KBM-7 (cell line): ENCODE measurements at places on chromosomes 1 and 21.

GRCh38 chr1:156143765-156144489 is 9.5 kb upstream of the SEMA4A start:
- DNase-seq, result no peak

- no peak for DNase-seq
These were observed 160.5 kb downstream of the LTN1 start for GRCh38 chr21:28832013-28832714.

GRCh38 chr21:42304556-42305454 is 10.4 kb downstream of the TFF3 start:
- DNase-seq, result no peak

DNA sequence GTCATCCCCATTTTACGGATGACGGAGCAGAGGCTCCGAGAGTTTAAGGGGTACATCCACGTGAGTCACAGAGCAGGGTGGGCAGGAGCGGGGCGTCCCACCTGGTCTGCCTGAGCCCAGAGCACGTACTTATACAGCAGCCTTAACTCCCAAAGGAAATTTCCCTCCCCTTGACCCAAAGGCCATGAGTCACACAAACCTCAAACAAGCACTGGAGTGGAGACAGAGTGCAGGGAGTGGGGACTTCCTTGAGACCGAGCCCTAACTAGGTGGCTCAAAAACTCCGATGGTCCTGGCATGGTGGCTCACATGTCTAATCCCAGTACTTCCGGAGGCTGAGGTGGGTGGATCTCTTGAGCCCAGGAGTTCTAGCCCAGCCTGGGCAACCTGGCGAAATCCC is 141.6 kb upstream of the KLHDC7A start:
- no peak for DNase-seq

DNA sequence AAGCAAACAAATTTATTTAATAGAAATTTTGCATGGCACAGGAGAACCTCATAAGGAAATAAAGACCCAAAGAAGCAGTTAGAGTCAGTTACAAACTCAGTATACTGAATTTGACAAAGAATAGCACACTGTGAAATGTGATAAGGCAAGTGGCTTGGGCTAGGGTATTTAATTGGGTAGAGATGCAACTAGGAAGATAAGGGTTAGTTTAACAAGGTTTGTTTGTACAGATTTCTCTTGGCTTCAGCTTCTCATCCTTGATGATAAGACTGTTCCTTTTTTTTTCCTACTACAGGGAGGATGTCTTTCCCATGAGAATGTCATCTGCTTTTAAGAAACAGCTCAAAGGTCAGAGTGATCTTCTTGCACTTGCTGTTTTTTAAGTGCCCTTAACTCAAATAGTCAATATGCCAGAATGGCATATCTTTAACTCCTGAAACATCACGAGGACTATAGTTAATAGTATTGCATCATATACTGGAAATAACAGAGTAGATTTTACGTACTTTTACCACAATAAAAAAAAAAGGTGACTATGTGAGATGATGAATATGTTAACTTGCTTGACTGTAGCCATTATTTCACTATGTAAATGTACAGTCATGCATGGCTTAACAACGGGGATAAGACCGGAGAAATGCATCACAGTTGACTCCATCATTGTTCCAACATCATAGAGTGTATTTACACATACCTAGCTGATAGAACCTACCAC is 9.2 kb upstream of the TRAF3IP3 start:
- no peak for DNase-seq

DNA sequence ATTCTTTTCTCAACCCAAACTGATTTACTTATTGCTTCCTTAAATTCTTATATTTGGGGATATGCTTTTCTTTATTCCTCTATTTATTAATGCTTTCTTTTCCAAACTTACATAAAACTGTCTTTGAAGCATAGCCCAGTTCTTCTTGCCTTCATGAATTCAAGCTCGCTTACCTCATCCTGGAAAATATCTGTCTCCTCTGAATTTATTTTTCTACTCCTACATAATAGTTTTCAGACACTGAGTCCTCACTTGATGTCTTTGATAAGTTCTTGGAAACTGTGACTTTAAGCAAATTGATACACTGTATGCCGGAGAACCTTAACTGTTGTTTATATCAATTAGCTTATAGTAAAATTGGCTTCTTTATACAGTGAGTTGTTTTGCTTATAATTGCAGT is 93.8 kb downstream of the ZFYVE9 start:
- no peak for DNase-seq

- no peak for DNase-seq
These were observed 66.7 kb upstream of the ABCD3 start for GRCh38 chr1:94351481-94351880.

DNA sequence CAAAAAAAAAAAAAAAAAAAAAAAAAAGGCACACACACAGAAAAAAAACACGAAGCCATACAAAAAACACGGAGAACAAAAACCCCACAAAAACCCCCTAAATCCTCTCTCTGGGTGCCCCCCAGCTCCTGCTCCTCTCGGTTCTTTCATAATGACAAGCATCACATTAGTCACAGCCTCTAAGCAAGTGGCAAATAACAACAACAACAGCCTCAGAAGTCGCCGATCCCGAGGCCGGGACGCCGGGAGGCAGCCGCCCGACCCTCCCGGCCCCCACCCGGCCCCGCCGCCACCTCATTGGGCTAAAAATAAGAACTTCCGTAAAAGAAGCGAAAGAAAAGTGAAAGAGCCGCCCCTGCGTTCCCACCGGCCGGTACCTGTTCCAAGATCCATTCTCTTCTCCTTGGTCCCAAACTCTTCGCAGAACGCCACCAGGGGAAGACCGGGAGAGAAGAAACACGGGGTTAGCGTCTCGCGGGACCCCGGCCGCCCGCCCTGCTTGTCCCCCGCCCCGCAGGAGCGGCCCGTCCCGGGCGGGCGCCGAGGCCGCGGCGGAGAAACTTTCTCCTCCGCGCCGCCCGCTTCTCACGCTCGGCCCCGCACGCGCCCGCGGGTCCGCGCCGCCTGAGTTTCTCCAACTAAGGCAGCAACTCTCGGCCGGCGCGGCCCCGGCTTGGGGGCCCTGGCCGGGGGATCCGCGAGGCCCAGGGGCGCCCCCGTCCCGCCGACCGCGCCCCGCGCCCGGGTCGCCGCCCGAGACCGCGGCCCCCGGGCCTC is 102.8 kb downstream of the CASZ1 start:
- DNase-seq, result peak; percentile 63

DNA sequence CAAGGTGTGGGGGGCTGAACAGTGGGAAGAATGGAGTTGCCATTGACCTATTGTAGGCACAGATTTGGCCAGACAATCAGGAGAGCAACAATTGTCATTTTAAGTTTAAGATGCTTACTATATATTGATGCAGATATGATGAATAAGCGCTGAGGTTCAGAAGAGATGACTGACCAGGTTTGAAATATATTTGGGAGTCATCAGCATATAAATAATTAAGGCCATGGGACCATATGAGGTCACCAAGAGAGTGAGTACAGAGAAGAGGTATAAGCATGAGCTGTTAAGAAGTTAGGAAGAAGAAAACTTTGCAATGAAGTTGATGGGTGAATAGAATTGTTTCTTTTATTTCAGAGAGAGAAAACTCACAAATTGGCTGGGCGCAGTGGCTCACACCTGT is 4.5 kb upstream of the GADD45A start:
- DNase-seq, result no peak

GRCh38 chr1:9439074-9439761 is 100.0 kb upstream of the SLC25A33 start:
- DNase-seq, result peak; percentile 30

DNA sequence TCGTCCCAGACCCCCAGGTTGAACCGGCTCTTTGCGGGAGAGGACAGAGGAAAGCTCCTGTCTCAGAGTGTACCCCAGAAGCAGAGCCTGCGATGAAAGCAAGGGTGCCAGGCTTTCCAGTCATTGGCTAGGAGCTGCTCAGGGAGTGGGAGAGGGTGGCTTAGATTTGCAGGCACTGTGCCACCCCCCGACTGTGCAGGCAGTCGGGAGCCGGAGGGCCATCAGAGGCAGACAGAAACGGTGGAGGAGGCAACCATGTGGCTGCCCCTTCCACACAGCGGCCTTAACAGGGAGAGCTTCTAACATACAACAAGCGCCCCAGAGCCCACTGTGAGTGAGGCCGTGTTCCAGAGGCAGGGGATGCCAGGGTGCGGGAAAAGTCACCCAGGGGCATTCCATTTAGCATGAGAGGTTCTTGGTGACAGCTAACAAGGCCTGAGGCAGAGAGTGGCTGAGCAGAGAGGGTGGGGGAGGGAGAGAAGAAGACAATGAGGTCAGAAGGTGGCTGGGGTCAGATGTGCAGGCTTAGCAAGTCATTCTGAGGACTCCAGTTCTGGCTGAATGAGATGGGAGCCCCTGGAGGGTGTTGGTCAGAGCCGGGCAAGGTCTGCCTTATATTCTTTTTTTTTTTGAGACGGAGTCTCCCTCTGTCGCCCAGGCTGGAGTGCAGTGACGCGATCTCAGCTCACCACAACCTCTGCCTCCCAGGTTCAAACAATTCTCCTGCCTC is 9.5 kb upstream of the C1orf167 start:
- no peak for DNase-seq

GRCh38 chr1:205534444-205534985 is 30.0 kb downstream of the CDK18 start:
- no peak for DNase-seq

- DNase-seq, result no peak
These were observed 100.4 kb downstream of the MRPL37 start for GRCh38 chr1:54300401-54300800.

- DNase-seq, result peak; percentile 41
These were observed 2.9 kb downstream of the ARF1 start for GRCh38 chr1:228085287-228085951.

DNA sequence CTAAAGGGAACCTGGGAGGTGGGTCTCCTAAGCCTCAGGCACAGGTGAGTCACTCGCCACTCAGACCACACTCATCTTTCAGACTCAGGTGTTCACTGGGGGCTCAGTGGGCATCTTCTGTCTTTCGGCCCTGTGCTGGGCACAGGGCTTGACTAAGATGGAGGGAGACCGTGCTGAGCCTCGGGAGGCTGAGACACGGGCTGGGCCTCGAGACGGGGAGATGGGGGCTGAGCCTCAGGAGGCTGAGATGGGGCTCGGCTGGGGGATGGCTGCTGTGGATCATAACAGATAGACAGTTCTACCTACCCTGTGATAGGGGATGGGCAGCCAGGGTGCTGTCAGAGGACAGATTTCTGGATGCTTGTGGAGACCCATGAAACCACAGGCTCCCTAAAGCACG is 15.5 kb upstream of the IFNLR1 start:
- DNase-seq, result no peak

- DNase-seq, result peak; percentile 9
These were observed 18.9 kb downstream of the PGLYRP3 start for GRCh38 chr1:153293851-153294250.

GRCh38 chr1:83693427-83694126 is 305.4 kb downstream of the TTLL7 start:
- no peak for DNase-seq

GRCh38 chr1:31679676-31680230 is 24.1 kb downstream of the COL16A1 start:
- no peak for DNase-seq

GRCh38 chr1:202207292-202207691 is 13.7 kb downstream of the LGR6 start:
- DNase-seq, result no peak

GRCh38 chr1:3914331-3914851 is 14.3 kb upstream of the C1orf174 start:
- no peak for DNase-seq

DNA sequence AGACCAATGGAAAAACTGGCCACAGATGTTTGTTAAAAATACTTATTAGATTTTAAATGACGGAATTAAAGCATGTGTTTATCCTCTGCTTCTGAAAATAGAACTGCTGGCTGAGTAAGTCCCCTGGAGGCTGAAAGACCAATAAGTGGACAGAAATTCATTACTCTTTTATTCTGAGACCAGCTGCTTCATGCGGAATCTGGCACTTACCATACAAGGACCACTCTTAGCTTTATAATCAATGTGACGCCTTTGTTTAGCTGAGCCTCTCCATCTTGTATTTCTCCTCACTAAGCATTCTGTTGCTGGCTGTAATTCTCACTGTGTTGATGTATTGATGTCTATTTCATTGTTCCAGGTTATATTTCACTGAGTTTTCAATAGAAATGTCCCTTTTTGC is 6.3 kb upstream of the EXO1 start:
- DNase-seq, result no peak

GRCh38 chr1:5628416-5628815 is 363.8 kb downstream of the NPHP4 start:
- no peak for DNase-seq

GRCh38 chr1:44576456-44577150 is 97.7 kb downstream of the TMEM53 start:
- no peak for DNase-seq

- no peak for DNase-seq
These were observed 43.0 kb downstream of the MATN1 start for GRCh38 chr1:30680429-30680828.

DNA sequence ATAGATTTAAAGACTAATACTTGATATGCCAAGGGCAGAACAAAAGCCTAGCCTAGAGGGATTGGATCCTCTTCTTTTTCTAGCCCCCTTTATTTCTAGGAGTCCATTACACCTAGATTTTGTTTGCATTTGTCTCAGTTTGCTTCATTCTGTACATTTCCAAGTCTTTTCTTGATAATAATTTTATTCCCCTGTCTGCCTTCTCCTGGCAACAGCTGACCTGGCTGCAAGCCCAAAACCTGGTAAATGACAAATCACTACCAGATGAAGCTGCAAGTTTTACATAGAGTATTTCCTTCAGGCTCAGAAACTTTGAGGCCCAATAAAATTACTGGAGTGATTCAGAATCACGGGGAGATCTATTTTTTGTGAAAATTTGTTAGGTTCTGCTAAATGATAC is 36.5 kb upstream of the LHX8 start:
- no peak for DNase-seq

GRCh38 chr1:16375521-16376340 is 8.7 kb downstream of the SZRD1 start:
- no peak for DNase-seq

- DNase-seq, result no peak
These were observed 21.1 kb upstream of the TBX15 start for GRCh38 chr1:119009312-119009655.

DNA sequence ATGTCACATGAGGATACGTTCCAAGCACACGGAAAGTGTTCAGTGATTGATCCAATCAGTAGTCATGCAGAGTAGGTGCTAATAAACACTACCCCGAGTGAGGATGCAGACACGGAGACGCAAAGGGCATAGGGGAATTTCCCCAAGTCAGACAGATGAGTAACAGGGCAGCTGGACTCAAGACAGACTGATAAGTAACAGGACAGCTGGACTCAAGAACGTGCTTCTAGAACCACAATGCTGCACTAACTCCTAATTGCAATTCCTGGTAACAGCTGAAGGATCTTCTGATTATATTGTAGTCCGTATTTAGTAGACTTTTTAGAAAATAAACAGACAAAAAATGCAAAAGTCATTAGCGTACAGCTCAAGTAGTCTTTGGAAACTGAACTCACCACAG is 1.9 kb upstream of the OR2T10 start:
- no peak for DNase-seq

- no peak for DNase-seq
These were observed 7.2 kb upstream of the IGSF3 start for GRCh38 chr1:116674751-116675150.

GRCh38 chr1:173400387-173400995 is 76.6 kb upstream of the PRDX6 start:
- DNase-seq, result no peak

- no peak for DNase-seq
These were observed 204.4 kb downstream of the SLC35F3 start for GRCh38 chr1:234108921-234109320.
